Activated naive CD4-positive, alpha-beta T cell treated with anti-CD3 and anti-CD28 coated beads for 36 hours (primary cell): ENCODE measurements at places on chromosomes 3 and 15. TPM values are rescaled to one million over a fixed set of nuclear protein-coding genes. Genes with fewer than 3 reads are reported as not detected.

ZNF445 gene
- total RNA-seq, result 19.0 TPM

GRCh38 chr3:172699031-172699430, 11.8 kb downstream of the NCEH1 start:
- DNase-seq, result no peak

- no peak for DNase-seq
Observed at GRCh38 chr3:156397534-156397933, 157.4 kb downstream of the SSR3 start.

GRCh38 chr3:102258666-102259227, 176.1 kb upstream of the ZPLD1 start:
- no peak for DNase-seq

- no peak for DNase-seq
Observed at GRCh38 chr3:14133876-14134275, 9.0 kb downstream of the TMEM43 start.

GRCh38 chr3:24663406-24663805, 168.8 kb upstream of the THRB start:
- no peak for DNase-seq

DNA sequence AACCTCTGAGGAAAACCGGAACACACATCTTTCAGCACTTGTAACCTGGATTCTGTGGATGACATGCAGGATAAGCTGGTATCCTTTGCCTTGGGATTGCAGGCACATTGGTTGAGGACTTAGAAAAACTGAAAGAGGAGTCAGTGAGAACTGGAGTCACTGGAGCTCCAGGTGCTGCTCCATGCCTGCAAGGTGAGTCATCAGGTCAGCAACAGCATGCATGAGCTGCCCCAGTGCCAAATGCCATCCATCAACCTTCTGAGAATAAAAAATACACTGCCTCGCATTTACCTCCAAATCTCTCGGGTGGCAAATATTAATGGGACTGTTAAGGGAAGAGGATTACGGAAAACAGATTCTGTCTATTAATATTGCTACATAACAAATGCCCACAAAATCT, 729.1 kb downstream of the NTRK3 start:
- DNase-seq, result no peak
